Hepatic stellate cell (primary cell): ENCODE measurements at places on chromosomes 5 and 9.
A peak's percentile ranks its signal among the peaks of the same experiment; 100 is the strongest.

DNA sequence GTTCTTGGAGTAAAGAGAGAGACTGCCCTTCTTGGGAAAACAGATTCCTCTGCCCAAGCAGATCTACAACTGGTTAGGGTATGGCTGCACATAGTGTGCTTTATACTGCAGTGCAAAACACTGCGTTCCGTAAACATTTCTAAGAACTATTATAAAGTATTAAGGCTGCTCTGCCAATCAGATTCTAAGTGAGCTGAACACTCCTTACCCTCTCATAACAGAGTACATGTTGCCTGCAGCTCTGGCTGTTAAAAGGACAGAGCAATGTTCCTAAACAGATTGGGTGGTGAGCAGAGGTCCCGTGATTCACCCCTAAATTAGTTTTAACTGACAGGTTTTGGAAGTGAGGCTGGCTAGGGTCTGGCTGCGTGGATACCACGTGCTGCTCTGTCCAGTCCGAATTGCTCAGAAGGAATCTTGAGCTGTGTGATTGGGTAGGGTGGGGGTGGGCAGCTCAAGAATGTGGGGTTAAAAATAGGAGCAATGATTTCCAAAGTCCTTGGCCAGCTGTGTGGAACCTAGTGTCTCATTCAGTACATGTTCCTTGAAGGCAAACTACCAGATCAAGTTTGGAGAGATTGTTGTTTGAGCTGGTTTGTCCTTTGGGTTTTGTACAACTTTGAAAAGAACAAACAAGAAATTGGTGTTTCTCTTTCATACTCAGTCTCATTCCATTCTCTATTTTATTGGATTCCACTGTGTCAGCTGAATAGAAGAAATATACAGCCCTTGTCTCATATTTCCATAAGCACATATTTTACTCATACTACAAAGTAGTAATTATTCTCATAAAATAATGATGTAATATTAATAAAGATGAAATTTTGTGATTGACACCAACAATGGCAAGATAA, 497.6 kb upstream of the CD180 start:
- DNase-seq: no peak

DNA sequence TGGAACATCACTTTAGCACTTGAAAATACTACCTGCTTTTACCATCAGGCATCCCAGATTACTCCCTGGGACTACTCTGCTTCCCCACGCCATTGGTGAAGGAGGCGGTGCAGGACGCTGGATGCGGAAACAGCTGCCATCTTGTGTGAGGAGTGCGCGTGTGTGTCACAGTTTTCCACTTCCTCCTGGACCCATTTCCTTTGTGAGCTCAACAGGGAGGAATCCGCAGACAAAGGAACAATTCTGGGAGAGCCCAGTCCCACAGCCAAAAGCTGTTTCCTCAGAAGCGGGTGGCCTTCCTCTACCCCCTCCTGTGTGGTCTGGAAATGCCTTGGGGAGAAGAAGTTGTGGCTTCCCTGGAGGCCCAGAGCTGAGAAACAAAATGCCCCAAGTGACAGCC, 16.8 kb downstream of the AFAP1L1 start:
- no peak for DNase-seq

- no peak for DNase-seq
These were observed 49.0 kb upstream of the ICE1 start for GRCh38 chr5:5373351-5373989.

- peak; percentile 34 for DNase-seq
These were observed 11.2 kb downstream of the MSANTD3 start for GRCh38 chr9:100437860-100438805.

DNA sequence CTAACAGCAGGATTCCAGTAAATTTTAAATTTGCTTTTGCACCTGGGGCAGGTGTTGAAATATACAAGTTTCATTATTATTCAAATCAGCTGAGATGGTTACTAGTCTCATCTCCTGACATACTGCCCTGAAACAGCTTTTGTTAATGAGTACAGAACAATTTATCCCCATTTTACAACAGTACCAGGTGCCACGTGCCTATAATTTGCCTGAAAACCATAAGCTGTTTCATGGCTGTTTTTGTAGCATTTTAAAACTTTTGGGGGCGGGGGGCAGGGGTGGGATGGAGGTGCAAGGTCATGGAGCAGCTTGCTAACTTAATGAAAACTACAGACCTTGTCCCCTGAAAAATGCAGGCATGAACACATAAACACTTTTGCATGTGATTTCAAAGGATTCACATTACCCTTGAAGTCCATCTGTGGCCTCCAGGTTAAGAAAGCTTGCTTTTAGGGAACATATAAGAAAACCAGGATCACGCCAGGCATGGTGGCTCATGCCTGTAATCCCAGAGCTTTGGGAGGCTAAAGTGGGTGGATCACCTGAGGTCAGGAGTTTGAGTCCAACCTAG, 42.1 kb downstream of the TIMD4 start:
- DNase-seq: no peak

GRCh38 chr5:80656425-80656824, 1.6 kb upstream of the DHFR start:
- DNase-seq: no peak

DNA sequence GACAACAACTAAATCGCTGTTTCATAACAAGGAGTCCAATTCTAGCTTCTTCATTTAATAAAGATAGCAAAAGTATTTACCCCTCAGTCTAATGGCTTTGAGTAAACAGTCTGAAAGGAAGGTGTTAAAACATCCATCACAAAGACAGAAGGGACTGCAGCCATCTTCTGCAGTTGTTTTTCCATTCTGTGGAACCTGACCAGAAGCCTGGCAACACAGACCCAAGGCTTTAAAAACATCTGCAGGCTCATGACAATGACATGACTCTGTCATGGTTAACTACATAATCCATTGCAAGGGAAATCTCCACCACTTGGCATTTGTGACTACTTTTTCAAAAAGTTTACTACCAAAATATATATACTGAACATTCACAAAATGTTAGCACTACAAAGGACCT, 51.9 kb downstream of the ELL2 start:
- DNase-seq: no peak

DNA sequence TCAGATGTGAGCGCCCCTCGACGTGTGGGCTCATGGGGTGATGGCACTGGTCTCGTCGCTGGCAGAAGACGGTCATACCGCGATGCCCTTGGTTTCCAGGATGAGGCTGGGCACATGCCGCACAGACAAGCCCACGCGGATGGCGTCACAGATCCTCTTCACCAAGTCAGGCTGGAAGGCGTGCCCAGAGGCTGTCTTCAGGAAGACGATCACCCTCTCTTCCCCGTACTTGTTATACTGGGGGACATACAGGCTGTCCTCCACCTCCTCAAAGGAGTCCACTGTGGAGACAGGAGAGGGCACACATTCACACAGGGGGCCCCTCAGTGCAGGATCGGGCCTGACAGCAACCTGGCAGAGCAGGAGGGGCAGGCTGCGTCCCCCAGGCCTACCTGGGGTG, 41.9 kb upstream of the ZNF354A start:
- no peak for DNase-seq

DNA sequence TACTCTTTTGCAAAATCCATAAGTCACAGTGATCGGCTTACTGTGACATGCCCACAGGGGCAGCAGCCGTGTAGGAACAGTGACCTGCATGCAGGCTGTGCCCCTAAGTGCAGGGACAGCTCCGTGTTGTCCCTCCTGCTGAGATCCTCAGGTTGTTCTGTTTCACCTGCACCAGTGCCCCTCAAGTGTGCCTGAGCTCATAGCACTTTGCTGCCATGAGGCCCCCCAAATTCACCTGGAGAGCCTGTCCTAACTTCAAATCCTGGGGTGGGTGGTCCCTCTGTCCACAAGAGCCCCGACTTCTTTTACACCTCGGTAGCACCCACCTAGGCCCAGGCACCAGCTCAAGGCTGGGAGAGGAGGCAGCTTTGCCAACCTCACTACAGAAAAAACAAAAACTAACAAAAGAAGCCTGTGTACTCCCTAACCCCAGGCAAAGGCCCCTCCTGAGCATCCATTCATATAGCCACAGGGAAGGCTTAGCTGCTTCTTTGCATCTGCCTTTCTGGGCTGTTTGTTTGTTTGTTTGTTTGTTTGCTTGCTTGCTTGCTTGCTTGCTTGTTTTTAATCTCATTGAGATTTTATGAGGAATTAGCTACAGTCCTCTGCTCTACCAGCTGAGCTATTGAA, 214.5 kb downstream of the AUH start:
- no peak for DNase-seq

- DNase-seq: no peak
These were observed 4.7 kb upstream of the PDLIM7 start for GRCh38 chr5:177501874-177502678.

- no peak for DNase-seq
These were observed 1.4 kb downstream of the ANKRA2 start for GRCh38 chr5:73564018-73564417.

GRCh38 chr5:96645091-96645490, 17.1 kb upstream of the CAST start:
- DNase-seq: no peak

DNA sequence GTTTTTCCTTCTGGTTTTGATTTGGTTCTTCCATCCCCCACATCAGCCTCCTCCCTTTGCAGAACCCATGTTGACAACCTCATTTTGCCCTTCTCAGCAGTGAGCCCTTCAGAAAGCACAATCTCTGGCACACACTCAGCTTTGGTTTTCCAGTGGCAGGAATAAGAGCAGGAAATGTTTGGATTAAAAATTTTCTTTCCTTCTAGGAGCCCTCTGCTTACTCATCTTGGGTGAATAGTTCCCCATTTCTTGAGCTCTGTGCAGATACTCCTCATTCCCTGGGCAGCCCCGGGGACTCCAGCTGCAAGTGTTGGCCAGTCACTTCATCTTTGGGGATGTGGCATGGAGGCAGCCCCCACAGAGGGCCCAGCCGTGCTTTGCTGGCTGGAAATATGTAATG, 170.5 kb downstream of the NR3C1 start:
- DNase-seq: no peak

- no peak for DNase-seq
These were observed 1354.4 kb upstream of the C9orf72 start for GRCh38 chr9:28927691-28928090.

- DNase-seq: no peak
These were observed 1746.6 kb upstream of the C9orf72 start for GRCh38 chr9:29319736-29320513.

DNA sequence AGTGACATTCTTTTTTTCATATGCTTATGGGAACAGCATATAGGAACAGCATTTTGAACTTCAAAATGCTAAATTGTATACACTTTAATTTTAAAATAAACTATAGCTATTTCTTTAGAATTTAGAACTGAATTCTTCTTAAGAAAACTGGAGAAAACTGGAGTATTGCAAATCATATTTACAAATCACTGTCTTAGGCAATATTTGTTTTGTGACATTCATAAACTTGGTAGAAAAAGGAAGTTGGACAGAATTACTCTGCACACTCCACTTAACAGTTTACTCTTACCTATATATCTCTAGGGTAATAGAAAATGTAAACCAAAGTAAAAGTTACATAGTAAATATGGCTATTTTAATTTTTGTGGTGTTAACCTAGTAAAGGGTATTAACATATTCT, 3.1 kb downstream of the DMRTA1 start:
- no peak for DNase-seq

DNA sequence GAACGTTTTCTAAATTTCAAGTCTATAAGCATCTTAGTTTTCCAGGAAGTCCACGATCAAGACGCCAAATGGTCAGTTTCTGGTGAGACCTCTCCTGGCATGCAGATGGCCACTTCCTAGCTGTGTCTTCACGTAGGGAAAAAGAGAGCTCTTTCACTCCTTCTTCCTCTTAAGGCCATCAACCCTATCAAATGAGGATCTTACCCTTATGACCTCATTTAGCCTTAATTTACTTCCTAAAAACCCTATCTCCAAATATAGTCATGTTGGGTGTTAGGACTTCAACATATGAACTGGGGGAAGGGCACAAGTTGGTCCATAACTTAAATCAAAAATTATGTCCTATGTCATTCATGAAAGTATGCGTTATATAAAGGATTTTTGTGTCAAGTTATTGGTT, 229.5 kb downstream of the ARL15 start:
- no peak for DNase-seq

DNA sequence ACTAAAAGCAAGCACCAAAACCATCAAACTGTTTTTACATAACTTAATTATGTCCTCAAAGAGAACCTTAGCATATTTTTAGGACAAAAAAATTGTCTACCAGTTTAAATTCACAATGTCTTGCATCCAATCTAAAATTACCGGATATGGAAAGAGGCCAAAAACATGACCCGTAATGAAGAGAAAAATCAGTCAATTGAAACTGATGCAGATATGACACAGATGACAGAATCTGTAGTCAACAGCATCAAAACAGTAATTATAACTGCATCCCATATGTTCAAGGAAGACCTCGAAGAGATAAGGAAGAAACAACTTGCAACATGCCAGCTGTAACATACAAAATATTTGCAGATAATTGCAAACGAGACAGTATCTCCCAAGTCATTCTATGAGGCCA, 473.2 kb downstream of the SEMA5A start:
- no peak for DNase-seq

DNA sequence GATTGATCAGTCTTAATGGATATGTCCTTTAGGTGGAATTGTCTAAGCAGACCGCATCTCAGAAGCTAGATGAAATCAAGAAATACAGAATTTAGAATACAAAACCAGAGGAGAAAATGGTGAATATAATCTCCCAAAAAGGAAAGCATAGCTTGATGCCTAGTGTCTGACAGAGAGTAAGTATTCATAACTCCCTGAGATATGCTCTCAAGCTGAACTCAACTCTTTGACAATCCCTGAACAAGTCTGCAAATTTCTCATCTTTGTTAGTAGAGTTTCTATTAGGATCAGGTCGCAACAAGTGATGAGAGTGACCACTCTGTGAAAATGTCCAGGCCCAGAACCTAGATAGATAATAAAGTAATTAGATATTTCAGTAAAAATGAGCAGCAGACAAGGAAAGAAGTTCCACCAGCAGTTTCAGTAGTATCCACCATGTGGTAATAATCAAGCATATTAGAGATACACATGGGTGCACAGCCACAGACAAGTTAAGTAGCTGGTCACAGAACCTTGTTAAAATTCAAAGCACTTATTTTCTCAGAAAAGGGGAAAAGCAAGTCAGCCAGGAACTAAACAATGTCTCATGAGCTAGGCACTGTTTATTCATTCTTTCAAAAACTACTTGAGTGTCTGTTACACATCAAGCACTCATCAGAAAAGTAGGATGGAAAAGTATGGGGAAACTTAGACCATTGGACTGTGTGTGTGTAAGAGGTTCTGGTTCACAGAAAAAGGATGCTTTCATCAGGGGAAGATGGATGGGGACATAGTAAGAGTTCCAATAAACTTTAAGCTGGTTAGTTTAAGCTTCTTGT, 481.5 kb upstream of the TUSC1 start:
- no peak for DNase-seq

- DNase-seq: no peak
These were observed 1041.0 kb downstream of the TLE1 start for GRCh38 chr9:80648336-80648735.

DNA sequence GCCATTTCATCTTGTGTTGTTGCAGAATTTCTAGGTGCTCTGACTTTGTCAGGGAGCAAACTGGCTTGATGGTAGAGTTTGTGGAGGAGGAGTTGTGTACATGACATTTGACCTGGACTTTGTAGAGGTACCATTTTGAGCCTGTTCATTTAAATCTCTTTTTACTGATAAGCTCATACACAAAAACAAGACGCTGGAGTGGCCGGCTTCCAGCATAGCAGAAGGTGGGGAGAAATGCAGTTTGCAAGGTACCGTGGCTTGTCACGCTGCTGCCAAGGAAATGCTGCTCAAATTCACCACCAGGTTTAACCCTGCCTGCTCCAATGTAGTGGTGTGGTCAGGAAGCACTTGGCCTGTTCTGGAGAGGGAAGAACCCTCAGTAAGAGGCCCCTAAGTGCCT, 18.9 kb upstream of the IQGAP2 start:
- no peak for DNase-seq
